ENCODE measurements at places on chromosomes 6 and 20.

GRCh38 chr6:20302702-20303251 lies 90.5 kb upstream of the MBOAT1 start:
- DNase-seq = no peak

GRCh38 chr6:42366011-42366705 lies 85.6 kb downstream of the TRERF1 start:
- DNase-seq = no peak

DNA sequence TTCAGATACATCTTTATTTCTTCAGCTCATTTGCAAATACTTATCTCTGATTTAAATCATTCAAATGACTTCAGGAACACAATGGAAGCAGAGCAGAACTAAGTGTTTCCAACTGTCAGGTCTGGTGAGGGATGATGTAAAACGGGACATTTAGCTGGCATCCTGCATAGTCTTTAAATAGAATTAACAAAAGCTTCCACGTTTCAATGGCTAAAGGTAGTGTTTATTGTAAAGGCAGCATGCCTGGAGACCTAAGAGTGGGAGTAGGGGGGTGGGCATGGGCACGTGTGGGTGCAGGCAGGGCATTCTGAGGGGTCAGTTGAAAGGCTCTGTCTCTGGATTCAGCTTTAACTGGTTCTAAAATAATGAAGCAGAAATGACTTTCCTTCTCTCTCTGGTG lies 174.9 kb downstream of the PLCB1 start:
- DNase-seq = no peak

DNA sequence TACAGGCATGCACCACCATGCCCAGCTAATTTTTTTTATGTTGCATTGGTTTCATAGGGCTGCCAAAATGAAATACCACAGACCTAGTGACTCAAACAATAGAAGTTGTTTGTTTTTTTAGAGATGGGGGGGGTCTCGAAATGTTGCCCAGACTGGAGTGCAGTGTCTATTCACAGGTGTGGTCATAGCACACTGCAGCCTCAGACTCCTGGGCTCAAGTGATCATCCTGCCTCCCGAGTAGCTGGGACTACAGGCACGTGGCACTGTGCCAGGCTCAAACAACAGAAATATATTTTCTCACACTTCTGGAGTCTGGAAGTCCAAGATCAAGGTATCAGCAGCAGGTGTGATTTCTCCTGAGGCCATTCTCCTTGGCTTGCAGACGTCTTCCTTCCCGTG lies 6.6 kb upstream of the SLC16A10 start:
- DNase-seq = no peak

GRCh38 chr6:10193321-10193720 lies 221.6 kb downstream of the TFAP2A start:
- DNase-seq = no peak

- no peak for DNase-seq
Measured at GRCh38 chr6:158047127-158047518, 65.5 kb downstream of the SYNJ2 start.

- no peak for DNase-seq
Measured at GRCh38 chr6:27433714-27434113, 39.2 kb downstream of the ZNF184 start.

DNA sequence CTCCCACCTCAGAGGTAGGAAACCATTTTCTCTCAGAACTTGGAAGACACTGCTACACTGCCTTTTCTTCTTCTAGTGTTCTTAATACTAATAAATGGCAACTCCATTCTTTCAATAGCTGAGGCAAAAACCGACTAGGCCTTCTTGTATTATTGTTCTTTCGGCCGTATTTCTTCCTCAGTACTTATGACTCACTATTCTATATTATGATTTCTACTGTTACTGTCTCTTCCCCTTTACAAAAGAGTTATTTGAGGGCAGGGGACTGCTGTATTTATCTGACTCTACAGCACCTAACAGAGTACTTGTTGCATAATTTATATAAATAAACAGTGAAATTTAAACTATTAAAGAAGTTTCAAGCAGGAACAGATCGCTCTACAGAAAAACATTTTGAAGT lies 3.1 kb downstream of the DNAAF9 start:
- DNase-seq = no peak

- DNase-seq = no peak
Measured at GRCh38 chr20:4051413-4052138, 36.2 kb upstream of the RNF24 start.

- no peak for DNase-seq
Measured at GRCh38 chr20:37905671-37906613, 3.0 kb downstream of the VSTM2L start.

DNA sequence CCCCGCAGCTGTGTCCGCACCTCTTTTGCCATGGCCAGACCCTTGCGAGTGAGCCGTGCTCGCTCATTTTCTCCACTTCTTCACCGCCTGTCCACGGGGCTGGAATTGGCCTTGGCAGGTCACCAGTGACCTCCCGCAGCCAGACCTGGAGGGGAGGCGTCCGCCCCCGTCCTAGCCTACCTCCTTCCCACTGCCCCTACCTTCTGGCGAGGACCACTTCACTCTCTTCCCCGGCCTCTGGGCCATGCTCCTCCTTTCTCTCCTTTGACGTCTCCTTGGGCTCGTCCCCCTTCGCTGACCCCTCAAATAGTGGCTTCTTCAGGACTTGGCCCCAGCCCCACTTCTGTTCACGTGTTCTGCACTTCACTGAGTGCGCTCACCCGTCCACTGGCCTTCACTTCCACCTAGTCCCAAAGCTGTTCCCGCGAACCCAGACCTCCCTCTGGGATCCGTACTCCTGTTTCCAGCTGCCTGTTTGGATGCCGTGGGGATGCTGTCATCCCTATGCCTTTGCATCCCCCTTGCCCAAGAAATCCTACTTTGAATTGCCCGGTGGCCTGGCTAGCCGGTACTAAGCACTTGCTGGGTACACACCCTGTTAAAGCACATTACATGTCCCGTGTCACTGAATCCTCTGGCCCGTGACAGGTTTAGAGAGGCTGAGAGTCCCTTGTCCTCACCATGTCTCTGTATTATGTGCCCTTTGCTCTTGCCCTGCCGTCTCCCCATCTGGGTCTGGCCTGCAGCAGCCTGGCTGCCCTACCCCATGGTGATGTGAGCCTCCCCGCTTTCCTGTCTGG lies 33.0 kb downstream of the SPATA2 start:
- DNase-seq = no peak

DNA sequence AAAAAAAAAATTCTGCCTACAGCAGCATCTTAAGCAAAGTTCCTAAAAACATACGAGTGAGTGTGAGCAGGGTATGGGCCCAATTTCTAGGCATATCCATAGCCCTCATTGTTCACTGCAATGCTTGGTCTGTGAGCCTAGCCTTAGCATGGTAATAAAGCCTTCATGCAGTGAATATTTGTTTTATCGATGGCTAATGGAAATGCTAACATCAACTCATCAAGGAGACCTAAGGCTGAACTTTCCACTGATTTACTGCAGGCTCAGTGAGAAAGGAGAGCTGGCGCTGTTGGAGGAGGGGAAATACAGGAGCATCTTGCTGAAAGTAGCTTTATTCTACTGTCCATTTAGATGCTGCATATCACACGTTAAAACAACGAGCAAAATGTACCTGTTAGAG lies 139.6 kb upstream of the DTNBP1 start:
- no peak for DNase-seq

Measured in right kidney (tissue), 9 donors.